NCI-H1105 treated with DMSO at 0.1 percent for 48 hours (cell line): ENCODE measurements at places on chromosomes 4 and X.

DNA sequence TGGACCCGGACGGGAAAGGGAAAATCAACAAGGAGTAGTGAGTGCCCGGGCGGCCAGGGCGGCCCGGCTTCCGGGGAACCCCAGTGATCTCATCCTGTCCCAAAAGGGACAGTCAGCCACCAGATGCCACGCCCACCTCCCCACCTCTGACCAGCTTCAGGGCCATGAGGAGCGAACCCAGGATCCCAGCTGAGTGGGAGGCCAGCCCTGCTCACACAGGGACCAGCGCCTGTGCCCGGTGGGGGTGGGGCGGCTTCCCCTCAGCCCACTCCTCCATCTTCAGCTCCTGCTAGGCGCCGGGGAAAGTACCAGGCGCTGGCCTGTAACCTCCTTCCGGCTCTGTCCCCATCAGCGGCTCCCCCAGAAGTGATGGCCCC, 6.2 kb downstream of the MYL5 start:
- DNase-seq, result no peak

DNA sequence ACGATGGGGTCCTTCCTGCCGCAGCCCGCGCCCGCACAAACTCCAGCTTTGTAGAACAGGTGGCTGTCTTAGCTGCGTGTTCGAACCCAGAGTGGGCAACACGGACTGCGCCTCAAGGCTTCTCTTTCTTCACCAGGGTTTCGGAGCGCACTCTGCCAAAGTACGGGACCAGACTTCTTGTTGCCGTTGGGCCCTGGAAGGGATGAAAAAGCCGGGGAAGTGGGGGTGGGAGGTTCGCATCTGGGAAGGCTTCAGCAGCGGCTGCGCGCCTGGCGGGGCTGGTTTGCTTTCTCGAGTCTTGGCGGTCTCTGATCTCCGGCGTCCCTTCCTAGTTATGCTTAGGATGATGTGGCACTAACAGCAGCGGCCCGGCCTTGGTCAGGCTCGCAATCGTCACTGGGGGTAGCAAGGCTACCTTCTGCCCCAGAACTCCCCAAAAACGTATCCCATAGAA, 673 bp downstream of the PARM1 start:
- no peak for DNase-seq

DNA sequence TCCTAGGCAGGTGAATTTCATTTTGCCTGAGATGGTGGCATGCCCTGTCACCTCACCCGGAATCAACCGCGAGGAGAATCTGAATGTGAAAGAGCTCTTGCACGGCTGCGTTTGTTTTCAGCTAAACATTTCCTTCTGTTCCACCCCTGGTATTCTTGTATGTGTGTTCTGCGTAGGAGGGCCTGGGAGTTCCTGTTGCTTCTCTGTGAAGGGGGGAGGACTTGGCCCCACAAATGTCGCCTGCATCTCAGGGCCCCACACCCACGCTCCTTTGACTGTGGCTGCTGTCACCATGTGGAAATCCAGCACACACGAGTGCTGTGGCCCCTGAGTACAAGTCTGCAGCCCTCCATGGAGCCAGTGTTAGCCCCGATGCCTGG, 45.8 kb upstream of the CLCN4 start:
- DNase-seq, result no peak

GRCh38 chr4:142452161-142452855, 393.8 kb downstream of the INPP4B start:
- DNase-seq, result no peak

DNA sequence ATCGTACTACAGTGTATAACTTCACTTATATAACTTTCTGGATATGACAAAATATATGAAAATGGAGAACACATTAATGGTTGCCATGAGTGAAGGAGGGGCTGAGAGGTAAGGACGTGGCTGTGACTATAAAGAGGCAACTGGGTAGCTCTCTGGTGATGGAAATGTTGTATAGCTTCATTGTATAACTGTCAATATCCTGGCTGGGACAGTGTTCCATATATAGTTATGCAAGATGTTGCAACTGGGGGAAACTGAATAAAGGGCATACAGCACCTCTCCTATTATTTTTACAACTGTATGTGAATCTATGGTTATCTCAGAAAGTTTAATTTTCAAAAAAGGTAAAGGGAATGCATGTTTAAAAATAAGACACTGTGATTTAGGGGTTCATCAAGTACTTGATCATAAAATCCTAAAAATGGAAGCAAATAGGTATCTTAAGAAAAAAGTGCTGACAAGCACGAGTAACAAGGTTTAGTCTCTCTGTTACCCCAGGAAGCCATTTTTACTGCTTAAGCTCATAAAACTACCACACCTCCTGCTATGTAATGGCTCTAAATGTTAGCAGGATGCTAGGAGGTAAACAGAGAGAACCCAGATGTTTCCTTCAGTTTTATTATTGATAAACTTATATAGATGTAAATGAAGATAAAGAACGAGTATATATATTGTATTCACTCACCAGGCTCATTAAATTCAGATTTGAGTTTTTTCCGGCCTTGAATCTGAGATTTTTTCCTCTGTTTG, 34.0 kb downstream of the NAF1 start:
- no peak for DNase-seq
